Trophoblast cell (in vitro differentiated cells and primary cell): ENCODE measurements at places on chromosomes 7 and 10.

GRCh38 chr7:4127909-4128560, 554.1 kb upstream of the FOXK1 start:
- no peak for DNase-seq

DNA sequence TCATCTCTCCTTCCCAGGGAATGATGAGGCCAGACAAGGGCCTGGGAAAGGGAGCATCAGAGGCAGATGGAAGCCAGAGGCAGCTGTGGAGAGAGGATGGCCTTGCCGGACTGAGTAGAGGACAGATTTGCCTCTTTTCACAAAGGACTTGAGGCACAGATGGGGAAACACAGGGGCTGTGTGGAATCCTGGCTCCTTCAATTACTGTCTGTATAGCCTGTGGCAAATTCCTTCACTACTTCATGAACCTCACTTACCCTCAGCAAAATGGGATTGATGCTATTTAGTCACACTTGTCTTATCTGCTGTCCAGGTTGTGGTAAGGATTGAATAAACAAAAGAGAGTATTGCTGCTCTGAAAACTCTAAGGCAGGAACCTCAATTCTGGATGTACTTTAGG, 40.3 kb downstream of the SLC25A28 start:
- no peak for DNase-seq

GRCh38 chr7:35241436-35241835, 12.5 kb downstream of the TBX20 start:
- DNase-seq = no peak

GRCh38 chr10:98908868-98909267, 326.8 kb downstream of the HPSE2 start:
- no peak for DNase-seq

GRCh38 chr7:49855281-49855980, 82.0 kb downstream of the VWC2 start:
- DNase-seq = no peak
